ENCODE measurements at places on chromosomes 2 and 18.

DNA sequence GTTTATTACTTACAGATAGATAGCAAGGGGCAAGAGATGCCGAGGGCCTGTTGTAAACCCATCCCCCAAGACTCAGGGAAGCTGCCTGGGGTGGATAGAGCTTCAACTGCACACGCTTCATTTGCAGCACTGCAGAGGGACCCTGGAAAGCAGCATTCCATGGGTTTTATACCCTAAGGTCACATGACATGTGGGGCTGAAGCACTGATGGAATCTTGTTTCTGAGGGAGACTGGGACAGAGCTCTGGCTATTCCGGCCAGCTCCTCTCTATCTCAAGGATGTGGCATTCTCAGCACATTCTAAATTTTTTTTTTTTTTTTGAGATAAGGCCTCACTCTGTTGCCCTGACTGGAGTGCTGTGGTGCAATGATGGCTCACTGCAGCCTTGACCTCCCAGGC is 300.1 kb downstream of the MYCN start:
- DNase-seq, result no peak

- DNase-seq, result peak; percentile 30
These were observed 40.6 kb downstream of the DHX57 start for GRCh38 chr2:38835015-38835601.

DNA sequence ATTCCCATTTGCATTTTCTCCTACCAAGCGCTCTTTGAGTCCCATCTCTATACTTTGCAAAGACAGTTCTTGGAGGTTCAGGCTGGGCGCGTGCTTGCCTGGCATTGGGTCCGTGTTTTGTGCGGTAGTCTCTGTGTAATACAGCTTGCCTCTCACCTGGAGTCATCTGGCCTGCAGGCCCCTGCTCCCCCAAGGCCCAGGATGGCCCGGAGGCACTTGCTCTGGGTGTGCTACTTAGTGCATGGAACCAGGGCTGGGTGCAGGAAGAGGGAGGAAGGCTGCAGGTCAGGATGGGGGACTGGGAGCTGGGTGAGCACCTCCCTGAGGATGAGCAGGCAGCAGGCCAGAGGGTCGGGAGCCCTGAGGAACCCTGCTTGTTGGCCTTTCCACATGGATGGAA is 220.9 kb downstream of the LDLRAD4 start:
- DNase-seq, result no peak

DNA sequence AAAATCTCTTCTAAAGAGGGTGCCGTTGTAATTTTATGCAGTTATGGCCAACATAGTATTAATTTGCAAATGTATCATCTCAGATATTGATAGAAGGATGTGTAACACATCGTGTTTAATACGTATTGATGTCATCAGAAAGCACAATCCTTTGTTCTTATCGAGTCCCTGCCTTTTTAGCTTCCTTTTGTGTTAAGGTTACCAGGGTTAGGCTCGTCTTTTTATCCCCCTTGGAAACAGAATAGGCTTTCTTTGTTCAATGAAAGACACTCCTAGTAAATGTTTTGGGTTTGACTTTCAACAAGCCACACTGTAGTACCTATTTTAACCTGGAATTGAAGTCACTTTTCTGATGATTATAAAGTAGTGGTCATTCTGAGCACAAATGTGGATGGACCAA is 136.2 kb downstream of the WDR7 start:
- DNase-seq, result no peak

GRCh38 chr2:47501374-47502200 is 98.6 kb downstream of the MSH2 start:
- no peak for DNase-seq

DNA sequence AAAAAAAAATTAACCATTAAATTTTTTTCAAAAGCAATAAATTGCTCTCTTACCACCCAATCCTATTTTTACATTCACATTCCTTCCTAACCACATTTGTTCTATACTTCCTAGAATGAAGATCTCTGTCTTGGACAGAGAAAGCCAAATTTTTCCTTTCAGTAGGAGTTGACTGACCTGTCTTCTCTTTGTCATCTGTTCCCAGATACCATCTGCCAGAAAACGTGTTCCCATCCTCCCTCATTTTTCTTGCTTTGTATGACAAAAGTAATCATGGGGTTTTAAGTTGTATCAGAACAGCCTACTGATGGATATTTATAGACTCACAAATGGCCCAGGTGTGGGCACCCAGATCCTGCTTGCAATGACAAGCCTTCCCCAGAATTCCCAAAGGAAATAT is 182.1 kb downstream of the CYP26B1 start:
- DNase-seq, result no peak

- no peak for DNase-seq
These were observed 519.1 kb upstream of the SALL3 start for GRCh38 chr18:78460558-78460957.

GRCh38 chr2:126970583-126970982 is 71.9 kb downstream of the TEX51 start:
- DNase-seq, result no peak

DNA sequence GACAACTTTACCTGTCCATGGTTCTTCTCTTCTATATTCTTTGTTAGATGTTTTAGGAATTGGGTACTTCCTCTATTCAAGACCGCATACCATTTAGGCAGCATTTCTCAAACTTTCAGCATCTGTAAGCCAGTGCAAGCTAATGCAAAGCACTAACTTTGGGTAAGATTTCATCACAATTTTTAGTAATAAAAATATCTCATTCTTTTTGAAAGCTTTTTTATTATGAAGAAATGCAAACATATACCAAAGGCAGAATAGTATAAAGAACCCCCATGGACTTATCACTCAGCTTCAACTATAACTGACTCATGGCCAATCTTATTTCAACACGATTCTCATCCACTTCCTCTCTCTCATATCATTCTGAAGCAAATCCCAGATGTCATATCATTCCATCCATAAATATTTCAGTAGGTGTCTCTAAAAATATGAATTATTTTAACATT is 32.9 kb downstream of the INO80C start:
- no peak for DNase-seq
